ENCODE measurements at places on chromosomes 6 and 20.

GRCh38 chr6:37758234-37758633 lies 60.6 kb upstream of the MDGA1 start:
- no peak for DNase-seq

GRCh38 chr20:37343212-37343993 lies 2.5 kb upstream of the SRC start:
- DNase-seq, result no peak

DNA sequence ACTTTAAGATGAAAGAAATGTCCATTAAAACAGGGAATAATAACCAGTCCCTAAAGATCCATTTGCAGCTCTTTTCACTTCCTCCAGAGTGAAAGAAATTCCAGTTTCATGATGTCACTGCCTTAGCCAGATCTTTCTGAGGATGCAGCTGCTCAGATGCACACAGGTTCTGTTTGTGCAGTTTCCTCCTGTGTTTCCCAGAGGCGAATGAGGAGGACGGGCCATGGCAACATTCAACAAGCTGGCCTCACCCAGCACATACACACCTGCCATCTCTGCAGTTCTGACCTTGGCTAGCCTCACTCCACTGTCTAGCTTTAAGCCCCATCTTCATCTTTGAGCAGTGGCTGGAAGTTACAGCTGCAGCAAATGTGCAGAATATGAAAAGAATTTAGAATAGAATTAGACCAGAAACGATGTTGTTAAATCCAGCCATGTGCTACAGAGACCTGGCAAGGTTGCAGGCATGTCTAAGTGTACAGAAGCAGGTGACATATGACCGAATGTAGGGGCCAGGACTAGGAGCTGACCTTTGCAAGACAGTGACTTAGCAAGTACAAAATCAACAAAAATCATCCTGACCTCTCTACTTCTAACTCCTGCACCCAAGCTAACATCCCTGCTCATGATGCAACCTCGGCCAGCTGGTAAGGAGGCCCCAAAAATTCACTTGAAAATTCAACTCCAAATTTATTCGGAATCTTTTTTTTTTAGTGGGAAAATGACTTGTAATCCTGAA lies 35.0 kb downstream of the FAM50B start:
- DNase-seq, result no peak

DNA sequence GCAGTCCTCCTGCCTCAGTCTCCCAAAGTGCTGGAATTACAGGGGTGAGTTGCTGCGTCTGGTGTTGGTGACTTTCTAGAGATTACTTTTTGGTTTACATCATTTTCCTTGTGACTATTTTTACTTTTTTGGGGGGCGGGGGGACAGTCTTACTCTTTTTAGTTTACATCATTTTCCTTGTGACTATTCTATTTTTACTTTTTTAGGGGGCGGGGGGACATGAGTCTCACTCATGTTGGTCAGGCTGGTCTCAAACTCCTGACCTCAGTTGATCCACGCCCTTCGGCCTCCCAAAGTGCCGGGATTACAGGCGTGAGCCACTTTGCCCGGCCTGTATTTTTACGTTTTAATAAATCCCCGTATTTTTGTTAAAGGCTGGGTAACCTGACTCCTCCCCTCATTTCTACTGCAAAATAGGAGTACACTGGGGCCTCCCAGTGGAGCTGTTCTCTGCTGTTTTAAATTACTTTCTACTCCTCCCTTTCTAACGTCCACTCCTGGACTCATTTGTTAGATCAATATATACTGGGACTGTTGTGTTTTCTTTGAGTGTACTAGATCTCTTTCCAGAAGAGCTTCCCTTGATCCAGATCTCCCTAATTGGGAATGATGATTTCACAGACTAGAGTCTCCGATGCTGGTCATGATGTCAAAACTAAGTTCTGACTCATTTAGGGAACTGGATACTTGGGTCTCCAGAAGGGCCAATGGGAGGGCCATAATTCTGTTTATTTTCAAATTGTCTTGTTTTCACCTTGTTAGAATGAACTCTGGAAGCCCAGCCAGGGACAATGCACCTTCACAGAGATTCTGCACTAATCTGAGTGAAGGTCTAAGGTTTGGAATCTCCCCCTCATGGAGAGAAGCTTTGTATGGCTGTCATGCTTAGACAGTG lies 9.2 kb downstream of the HSPA1B start:
- DNase-seq, result no peak

GRCh38 chr6:5305968-5306626 lies 44.8 kb downstream of the FARS2 start:
- no peak for DNase-seq

- DNase-seq, result no peak
Measured at GRCh38 chr6:13766201-13766634, 48.1 kb downstream of the MCUR1 start.

DNA sequence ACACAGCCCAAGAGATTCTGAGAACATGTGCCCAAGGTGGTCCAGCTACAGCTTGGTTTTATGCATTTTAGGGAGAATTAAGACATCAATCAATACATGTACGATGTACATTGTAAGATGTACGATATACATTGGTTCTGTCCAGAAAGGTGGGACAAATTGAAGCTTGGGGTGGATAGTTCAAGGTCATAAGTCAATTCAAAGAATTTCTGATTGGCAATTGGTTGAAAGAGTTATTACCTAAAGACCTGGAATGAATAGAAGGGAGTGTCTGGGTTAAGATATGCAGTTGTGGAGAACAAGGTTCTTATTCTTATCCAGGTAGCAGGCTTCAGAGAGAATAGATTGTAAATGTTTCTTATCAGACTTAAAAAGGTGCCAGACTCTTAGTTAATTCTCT lies 31.8 kb upstream of the LCA5 start:
- no peak for DNase-seq

DNA sequence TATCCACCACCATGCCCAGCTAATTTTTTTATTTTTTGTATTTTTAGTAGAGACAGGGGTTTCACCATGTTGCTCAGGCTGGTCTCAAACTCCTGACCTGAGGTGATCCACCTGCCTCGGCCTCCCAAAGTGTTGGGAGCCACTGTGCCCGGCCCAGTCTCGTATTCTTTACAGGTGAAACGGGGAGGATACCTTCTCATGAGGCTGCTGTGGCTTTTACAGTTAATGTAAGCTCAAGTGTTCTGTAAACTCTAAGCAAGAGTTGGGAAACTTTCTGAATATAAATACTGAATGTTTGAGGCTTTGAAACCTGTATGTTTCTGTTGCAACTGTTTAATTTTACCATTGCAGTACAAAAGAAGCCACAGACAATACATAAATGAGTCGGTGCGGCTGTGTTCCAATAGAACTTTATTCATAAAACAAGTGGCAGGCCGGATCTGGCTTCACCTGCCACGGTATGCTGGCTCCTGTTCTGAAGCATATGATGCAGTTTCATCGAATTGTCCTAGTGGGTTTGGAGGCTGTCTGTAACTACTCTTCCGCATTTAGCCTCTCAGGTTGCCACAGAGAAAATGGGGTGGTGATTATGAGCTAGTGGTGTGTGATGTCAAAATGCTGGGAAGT lies 192.5 kb upstream of the ZFP64 start:
- DNase-seq, result no peak

DNA sequence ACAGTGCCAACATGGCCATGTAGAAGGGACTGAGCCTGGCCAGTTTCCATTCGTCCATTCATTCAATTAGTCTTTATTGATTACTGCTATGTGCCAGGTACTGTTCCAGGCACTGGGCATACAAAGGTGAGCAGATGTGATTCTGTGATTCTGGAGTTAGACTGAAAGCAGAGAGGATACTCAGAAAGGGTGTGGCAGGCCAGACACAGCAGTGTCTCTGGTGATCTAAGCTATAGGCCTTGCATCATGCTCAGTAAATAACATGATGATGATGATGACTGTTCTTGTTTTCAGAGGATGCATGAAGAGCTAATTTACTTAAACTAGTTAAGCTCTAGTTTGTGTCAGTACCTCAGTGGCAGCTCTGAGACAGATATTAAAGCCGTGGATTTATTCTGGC lies 31.4 kb upstream of the FUCA2 start:
- DNase-seq, result no peak

DNA sequence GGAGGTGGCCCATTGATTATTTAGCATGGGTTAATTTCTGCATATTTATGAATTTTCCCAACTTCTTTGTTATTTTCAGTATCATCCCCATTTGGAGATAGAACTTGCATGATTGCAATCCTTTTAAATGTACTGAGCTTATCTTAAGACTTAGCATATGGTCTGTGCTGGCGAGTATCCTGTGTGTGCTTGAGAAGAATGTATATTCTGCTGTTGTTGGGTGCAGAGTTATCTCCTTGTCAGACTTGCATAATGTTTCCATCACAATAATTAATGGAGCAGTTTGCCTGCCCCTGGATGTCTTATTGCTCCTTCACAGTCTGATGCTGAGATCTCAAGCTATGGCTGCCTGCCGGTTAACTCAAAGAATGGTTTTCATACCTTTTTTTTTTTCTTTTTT lies 112.6 kb downstream of the CDYL start:
- DNase-seq, result no peak

- no peak for DNase-seq
Measured at GRCh38 chr6:43970913-43971775, 156.1 kb downstream of the MRPL14 start.

DNA sequence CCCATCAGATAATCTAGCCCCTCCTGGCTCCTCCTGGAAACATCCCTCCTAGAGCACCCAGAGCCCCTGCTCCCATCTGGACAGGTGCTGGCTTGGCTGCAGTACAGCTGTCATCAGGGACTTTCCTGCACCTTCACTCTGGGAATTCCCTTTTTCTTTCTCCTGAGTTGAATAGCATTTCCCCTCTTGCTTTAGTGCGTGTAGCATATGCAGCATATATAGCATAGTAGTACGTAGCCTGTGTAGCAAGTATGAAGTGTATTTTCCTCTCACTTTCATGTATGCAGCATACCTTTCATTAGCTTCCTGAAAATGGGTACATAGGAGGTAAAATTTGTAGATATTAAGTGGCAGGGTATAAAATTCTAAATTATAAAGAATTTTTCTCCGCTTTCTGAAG lies 352.9 kb downstream of the ESR1 start:
- DNase-seq, result no peak

GRCh38 chr6:37648465-37649330 lies 49.0 kb downstream of the MDGA1 start:
- no peak for DNase-seq

DNA sequence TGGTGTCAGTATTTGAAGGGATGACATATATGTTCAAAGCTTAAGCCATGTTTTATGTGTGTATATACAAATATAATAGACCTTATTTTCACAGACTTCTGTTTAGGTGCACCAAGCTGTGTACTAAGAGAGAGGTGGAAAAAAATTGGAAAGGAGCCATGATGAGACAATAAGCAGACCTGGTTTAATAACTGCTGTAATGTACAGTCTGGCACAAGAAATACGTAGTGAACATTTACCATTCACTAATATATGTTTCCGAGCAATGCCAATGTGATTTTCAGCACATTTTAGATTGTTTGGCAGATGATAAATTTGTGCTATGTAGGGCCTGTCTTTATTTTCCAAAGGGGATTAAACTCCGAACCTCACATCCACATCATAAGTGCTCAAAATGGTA lies 116.3 kb downstream of the KHDC1L start:
- no peak for DNase-seq

DNA sequence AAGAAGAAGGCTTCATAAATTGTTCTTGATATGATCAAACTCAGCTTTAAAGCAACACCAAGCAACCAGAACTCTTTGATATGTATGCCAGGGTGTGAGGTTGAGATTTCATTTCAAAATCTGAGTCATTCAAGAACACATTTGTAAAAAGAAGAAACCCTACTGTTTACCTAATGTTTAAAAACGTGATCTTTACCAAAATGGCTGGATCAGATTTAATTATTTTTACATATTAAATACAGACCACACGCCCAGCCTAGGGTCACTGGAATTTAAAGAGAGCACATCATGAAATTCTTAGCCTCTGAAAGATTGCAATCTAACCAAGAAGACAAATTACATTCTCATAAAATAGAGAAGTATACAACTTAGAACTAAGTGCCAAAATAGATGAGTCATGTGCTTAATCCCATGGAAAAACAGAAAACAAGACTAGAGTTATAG lies 206.8 kb upstream of the SMLR1 start:
- no peak for DNase-seq
